Stimulated activated CD8-positive, alpha-beta memory T cell treated with anti-CD3 and anti-CD28 coated beads, Interleukin-2, amount 100 ng/mL, for 1 hour (primary cell): ENCODE measurements at places on chromosomes 11 and 22.

DNA sequence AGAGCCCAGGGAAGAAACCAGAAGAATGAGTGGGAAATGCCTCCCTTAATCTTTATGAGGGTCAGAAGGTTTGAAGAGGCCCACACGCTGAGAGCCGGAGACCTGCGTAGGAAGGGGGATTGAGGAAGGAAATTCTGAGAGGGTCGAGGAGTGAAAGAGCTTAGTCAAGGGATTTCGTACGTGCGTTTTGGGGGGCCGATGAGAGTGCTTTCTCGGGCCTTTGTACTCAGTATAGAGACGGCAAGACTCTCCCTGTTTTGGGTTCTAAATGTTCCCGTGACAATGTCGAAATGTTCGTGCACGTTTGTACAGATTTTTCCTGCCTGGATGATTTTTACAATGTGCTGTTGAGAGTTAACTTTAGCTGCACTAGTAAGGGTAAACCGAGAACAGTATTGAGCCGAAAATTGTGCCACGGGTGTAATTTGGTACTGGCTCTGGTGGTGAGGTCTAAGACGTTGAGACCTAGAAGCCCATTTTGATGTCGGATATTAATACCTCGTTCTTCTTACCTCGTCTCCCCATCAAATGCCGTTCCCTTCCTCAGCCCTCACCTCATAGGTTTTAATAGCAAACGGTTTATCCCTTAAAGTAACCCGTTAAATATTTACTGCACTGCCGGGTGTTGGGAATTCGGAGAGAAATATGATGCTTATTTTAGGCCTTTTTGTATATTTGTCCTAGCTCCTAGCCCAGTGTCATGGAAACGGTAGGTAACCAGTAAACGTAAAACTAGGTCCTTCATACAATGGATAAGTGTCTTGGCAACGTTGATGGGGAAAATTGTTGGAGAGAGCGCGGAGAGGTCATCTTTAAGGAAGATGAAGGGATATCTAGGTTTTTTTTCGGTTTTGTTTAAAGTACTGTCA is 734 bp downstream of the C11orf58 start:
- no peak for DNase-seq

DNA sequence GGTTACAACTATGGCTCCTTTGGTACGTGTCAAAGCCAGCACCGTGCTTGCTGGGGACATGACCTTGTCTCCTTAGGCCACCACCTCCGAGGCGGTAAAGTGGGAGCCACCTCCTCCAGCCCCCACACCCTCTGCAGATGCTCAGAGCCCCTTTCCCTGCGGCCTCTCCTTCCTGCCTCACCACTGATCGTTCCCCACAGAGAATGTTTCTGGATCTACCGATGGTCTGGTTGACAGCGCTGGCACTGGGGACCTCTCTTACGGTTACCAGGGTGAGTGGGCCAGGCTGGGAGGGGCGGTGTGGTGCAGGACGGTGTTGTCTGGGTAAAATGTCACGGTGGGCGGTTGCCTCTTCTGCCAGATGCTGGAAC is 8.9 kb downstream of the SIDT2 start:
- DNase-seq, result no peak

- no peak for DNase-seq
Measured at GRCh38 chr11:3058753-3059664, 1.8 kb upstream of the CARS1 start.

DNA sequence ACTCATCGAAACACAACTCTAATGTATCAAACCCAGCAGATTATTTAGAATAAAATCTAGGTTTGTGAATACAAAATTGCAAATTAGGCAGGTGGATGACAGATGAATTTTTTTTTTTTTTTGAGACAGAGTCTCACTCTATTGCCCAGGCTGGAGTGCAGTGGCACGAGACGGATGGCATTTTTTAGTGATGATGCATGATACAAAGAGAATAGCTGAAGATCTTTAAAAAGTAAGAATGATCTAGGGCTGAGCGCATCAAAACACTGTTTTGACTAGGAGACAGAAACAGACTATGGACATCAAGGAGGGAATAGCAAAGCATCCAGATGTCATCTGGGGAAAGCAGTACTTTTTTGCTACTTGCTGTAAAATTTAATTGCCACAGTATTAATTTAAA is 63.8 kb downstream of the IMMP1L start:
- no peak for DNase-seq

DNA sequence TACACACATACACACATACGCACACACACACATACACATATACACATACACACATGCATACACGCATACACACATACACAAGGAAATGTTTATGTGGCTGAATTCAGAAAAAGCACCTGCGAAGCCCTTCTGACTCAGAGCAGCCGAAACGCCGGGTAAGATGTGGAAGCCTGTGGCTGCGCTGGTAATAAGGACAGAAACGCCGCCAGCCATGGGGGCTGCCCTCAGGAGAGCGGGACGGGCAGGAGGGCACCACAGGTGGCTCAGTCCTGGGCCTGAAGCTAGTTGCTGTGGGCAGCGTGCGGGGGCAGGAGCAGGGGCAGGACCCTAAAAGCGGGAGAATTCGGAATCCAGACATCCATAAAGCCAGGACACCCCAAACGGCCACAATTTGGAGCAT is 378.3 kb downstream of the BRD1 start:
- no peak for DNase-seq

- DNase-seq, result no peak
Measured at GRCh38 chr11:73854680-73855079, 22.0 kb downstream of the COA4 start.

DNA sequence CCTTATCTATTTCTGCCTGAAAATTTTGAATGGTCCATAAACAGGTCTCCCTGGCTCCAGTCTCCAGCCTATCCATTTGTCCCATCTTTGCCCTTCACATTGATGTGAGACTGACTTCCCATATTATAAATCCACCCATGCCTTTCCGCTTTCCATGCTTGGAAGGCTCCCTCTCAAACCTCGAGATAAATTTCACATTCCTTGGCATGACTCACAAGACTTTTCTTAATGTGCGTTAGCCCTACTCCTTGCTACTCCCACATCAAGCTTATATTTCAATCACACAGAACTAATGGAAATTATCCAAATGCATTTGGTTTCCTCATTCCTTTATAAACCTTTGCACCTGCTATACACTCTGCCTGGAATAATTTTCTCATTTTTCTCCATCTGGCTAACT is 163.7 kb upstream of the NTM start:
- DNase-seq, result no peak

DNA sequence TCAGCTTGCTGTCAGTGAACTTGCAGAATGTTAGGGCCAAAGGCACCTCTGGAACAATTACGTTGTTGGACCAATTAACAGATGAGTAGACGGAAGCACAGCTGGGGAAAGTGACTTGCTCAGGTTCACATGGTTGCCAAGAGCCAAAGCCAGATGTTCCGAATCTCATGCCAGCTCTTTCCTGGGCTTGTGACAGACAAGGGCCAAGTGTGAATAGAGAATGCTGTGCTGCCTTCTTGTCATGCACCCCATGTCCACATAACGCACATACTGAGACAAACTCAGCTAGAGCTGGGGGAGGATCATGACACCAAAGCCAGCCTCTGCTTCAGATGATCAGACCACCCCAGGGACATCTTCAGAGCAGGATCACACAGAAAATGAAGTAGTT is 616.3 kb downstream of the INSC start:
- no peak for DNase-seq

DNA sequence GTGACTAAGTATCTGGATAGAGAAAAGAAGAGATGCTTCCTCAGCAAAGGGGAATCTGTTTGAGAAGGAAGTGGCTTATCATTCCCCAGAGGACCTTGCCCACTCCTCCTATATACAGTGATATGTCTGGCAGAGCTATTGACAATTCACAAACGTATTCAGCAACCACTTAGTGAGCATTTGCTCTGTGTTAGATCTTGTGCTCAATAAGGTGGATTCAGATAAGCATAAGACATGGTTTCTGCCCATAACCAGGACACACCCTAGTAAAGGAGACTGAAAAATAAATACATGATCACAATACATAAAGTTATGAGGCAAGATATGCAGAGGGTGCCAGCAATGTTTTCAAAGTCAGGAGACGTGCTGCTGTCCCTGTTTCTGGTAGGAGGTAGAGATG is 1.4 kb downstream of the TMEM9B start:
- DNase-seq, result no peak

DNA sequence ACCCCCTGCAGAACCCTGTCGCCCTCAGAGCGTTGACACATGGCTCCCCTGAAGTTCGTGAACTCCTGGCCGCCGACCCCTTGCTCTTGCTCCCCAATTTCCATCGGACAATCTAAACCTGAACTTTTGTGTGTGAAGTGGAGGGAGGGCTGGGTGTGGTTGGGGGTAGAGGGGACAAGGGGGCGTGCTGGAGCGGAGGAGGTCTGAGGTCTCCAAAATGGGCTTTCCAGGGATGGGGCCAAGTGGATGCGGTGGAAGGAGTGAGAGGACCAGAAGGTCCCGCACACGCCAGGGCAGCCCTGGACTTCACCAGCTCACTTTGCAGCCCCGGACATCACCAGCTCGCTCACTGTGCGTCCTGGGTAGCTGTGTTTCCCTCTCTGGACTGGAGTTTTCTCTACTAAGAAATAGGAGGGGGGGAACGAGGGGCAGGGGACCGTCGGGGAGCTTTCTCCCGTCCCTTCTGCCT is 18.6 kb downstream of the CREB3L1 start:
- DNase-seq, result no peak

- DNase-seq, result no peak
Measured at GRCh38 chr11:27331981-27332380, 31.0 kb downstream of the CCDC34 start.

DNA sequence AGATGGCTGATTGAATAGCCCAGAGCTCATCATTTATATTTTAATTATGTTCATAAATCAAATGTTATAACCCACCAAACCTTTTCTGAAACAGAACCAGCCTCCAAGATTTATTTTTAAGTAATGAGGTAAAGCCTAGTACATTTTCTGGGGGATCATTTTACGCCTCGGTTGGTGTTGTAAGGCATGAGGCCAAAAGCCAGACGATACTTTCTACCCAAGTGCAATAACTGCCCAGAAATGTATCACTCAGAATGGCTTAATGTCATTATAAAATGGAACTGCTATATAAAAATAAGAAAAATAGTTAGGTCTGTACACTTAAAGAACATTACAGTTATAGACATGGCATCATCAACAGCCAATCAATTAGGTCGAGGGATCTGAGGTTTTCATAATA is 283.3 kb downstream of the CADM1 start:
- DNase-seq, result no peak

- DNase-seq, result no peak
Measured at GRCh38 chr11:19201737-19202605, at the start of gene CSRP3. Gene CSRP3, minus strand, starts transcription at chr11:19201983. Its CDS starts 9,535 bp downstream, at chr11:19192448.

- no peak for DNase-seq
Measured at GRCh38 chr11:44889266-44889665, 61.4 kb downstream of the TP53I11 start.

DNA sequence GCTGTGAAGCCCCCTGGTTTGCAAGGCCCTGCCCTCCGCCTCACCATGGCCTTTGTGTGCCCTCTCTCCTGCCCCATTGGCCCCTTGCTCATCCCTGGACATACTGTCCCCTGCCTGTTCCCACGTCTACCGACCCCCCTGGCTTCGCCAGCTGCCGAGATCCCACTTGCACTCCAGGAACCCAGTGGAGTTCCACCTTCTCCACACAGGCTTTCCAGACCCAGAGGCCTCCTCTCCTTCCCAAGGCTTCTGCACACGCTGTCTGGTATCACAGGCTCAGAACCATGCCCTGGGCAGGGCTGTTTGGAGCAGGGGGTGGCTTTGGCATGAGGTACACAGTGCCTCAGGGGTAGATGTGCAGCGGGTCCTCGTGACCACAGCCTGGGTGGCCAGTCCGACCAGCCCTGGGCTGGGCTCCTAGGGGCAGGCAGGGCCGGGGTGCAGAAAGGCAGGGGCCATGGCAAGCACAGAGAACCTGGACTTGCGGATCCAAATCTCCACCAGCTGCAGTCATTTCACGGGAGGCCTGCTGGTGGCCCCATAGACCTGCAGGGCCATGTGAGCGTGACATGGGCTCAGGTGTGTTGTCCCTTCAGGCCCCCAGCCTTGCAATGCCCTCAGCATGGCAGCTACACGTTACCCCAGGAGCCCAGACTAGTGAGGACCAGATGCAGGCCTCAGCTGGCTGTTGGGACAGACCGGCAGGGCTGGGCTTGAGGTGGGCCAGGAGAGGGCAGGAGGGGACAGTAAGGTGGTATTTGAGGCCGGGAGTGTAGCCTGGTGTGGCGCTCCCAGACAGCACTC is 9.5 kb downstream of the GRK2 start:
- DNase-seq, result no peak

DNA sequence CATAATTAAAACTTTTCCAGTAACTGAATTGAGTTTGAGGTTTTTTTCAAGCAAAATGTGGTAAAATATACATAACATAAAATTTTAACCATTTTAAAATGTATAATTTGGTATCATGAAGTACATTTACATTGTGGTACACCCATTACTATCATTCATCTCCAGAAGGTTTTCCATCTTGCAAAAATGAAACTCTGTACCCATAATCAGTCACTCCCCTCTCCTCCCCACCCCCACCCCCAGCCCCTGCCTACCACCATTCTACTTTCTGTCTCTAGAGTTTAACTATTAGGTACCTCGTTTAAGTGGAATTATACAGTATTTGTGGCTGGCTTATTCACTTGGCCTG is 63.7 kb downstream of the MICAL2 start:
- DNase-seq, result no peak

DNA sequence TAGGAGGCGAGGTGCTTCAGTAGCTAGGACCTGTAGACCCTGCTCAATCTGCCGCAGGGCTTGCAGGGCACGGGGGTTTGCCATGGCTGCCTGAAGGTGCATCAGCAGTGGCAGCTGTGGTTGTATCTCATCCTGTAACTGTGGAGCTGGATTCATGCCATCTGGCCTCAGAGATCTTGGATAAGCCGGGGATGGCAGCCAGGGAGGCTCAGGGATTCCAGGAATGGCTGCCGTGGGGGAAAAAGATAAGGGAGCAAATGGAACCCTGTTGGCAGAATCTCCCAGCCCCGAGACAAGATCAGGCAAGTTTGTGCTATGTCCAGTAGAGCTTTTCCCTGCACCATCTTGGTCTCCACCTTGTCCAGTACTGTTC is 1.8 kb downstream of the UBQLN3 start:
- DNase-seq, result no peak
